Parietal lobe (tissue), 2 donors: ENCODE measurements at places on chromosomes 6 and 20. TPM values are rescaled to one million over a fixed set of nuclear protein-coding genes. Genes with fewer than 3 reads are reported as not detected.

CALHM5 gene
- 0.31 TPM for total RNA-seq

CALHM6 gene
- total RNA-seq = not detected

SLX4IP gene
- total RNA-seq = 7.8 TPM

DDO gene
- total RNA-seq = not detected

CNR1 gene
- total RNA-seq = 344 TPM

TPX2 gene
- 11.0 TPM for total RNA-seq

FAM184A gene
- 44.8 TPM for total RNA-seq

IL17A gene
- total RNA-seq = not detected

ENPP4 gene
- total RNA-seq = 19.7 TPM
